ENCODE measurements at places on chromosomes 11 and 22.

- no peak for DNase-seq
Observed at GRCh38 chr22:30208631-30209603, 37.6 kb downstream of the LIF start.

- DNase-seq = no peak
Observed at GRCh38 chr11:102614485-102614884, 10.6 kb downstream of the MMP20 start.

DNA sequence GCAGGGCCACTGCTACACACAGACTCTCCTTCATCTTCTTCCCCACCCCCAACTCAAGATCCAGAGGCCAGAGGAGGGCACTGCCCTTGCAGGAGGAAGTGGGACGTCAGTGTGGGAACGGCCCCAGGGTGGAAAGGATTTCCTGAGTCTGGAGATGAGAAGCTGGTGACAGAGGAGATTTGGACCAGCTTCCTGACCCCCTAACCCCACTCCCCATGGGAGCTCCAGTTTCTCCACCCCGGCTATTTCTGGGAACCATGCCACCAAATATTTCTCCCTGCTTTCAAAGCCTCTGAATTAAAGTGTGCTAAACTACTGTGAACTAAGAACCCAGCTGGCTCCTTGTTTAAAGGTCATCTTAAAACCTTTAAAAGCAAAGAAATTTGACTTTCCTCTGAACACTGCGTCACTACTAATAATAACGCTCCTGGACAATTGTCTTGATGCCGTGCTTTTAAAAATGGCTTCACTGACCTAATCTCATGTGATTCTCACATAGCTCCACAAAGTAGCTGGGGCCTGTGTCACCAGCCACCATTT is 46.6 kb downstream of the CWC15 start:
- DNase-seq = no peak

DNA sequence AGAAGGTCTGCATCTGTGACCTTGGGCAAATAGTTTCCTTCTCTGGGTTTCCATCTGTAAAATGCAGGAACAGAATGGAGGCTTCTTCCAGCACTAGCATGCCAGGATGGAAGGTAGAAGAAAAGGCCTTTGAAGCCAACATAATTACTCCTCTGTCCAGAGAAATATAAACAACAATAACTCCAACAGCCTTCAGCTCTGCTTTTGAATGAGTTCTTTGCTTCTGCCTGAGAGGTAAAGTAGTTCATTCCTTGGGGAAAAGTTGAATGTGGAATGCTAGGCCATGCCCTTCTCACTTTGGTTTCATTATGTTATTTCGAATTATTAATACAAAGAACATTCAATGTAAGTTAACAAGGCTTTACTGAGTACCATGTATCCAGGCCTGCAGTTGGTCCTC is 61.2 kb upstream of the BLID start:
- no peak for DNase-seq

DNA sequence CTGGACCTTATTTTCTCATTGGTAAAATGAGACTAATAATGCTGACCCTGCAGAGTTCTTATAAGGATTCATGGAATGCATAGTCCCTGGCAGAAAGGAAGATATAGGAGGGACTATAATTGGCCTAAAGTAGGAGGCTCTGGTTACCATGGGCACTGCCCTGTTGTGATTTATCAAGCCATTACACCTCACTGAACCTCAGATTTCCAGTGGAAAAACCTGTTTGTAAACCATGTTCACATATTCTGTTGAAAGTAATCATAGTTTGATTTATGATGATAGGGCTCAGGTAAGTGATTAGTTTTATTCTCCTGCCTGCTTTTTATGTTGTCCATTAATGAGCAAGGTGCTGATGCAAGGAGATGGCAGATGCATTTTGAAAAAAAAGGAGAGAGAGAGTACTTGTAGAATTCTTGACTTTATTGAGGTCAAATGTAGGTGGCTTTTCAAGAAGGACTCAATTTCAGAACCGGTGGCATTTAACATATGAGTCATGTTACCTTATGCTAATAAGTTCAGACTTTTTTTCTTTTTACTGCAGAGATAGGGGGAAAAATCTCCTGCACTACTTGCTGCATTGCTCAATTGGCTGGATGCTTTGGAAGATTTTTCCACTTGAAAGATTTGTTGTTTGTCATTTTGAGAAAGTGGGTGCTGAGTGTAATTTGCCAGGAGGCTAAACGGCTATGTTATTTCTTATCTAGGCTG is 14.6 kb downstream of the NF2 start:
- no peak for DNase-seq

GRCh38 chr22:37518509-37519267 is 527 bp downstream of the CARD10 start:
- DNase-seq = no peak

- DNase-seq = no peak
Observed at GRCh38 chr11:117121176-117121575, 22.9 kb upstream of the PAFAH1B2 start.

- no peak for DNase-seq
Observed at GRCh38 chr11:60069450-60069849, 13.0 kb downstream of the MS4A3 start.
